ENCODE measurements at places on chromosomes 3 and 15.

- no peak for DNase-seq
These were observed 176.3 kb upstream of the ROPN1 start for GRCh38 chr3:124168271-124168670.

DNA sequence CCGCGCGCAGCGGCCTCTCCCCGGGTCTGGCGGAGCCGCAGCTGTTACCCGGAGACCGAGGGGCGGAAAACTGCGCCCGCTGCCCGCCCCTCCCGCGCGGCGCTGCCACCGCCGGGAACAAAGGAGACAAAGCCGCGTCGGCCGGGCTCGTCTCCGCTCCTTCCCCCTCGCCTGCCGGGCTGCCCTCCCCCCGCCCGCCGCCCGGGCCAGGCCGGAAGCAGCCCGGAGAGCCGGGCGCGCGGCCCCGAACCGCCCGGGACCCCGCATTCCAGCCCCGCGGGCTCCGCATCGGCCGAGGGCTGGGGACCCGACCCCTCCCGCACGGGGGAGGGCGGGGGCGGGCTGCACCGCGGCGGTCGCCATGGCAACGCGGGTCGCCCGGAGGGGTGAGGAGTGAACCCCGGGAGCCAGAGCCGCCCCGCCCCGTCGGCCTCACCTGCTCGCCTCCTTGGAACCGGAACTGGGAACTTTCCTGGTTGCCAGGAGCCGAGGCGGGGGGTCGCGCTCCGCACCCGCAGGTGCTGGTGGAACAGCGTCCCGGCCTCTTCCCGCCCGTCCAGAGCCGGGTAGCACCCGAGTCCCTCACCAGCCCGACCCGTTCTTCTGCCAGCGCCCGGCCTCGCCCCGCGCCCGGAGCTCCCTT lies 448 bp downstream of the PLXNB1 start:
- DNase-seq, result peak; percentile 33

DNA sequence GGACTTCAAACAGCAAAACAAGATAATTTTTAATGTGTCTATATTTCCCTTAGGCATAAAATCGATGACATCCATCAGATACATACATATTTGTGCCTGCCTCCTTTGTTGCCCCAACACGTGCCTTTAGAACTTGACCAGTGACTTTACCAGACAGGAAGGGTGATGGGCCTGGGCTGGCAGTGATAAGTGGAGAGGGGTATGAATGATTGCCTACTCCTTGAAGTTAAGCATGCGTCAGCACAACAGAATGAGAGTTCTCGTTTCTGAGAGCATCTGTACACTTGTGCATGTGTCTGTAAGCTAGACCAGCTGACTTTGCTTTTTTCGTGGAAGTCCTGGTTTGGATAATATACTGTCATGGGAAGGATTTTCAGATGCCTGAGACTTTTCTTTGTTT lies 54.9 kb upstream of the COL6A6 start:
- no peak for DNase-seq

DNA sequence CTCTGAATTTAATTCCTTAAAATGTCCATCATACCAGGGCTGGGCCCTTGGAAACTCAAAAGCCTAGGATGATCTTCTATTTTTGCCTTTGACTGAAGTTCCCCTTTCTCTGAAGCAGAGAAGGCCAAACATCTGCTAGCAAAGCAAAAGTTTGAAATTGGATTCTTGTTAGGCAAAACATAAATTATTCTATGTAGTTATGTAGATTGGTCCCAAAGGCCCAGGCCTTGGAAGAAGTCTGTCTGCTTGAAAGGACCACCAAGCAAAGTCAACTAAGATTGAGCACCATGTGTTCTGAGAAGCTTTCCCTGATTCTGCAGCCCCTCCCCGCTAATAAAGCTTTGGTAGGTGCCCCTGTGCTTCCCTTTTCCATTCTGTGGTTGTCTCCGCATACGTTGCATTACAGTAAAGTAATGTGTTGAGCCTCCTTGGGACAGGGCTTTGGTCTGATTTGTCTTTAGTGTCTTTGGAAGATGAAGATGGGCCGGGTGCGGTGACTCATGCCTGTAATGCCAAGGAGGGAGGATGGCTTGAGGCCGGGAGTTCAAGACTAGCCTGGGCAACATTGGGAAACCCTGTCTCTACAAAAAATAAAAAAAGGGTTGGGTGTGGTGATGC lies 56.4 kb downstream of the RPL39L start:
- DNase-seq, result no peak

DNA sequence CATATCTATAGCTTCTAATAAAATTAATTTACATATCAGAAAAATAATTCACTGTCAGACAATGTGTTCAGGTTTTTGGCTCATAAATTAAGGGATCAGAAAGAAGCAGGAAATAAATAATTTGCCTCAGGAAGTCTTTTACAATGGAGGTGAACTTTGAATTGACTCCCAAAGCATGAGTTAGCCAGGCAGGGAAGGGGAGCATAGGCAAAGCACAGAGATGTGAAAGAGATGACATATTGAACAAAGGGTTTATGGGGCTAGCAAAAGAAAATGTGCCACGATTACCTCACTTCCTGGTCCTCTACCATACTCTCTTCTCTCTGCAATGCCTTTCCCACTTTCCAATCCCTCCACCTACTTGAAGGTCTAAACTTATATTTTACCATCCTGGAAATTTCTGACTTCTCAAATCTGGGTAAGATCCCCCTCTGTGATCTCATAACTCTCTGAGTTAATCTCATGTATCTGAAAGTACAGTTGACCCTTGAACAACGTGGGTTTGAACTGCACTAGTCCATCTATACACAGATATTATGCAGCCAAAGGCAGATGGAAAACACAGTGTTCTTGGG lies 4.1 kb upstream of the HEXA start:
- no peak for DNase-seq

DNA sequence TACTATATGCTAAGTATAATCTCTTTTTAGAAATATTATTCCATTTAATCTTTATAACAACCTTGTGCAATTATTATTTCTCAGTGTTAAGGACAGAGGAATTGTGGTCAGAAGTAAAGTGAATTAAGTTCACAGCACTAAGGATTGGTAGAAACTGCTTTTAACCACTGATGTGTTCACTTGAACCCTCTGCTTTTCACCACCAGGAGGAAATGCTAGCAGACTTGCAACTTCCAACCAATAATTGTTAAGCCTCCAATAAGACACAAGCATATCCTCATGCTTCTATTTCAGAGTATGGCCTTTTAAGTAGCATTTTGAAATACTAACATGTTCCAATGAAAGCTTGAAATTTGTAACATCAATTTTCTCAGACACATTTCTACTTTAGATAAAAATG lies 527.4 kb downstream of the SI start:
- peak; percentile 8 for DNase-seq

- no peak for DNase-seq
These were observed 606.6 kb downstream of the RBMS3 start for GRCh38 chr3:29887451-29887850.

- DNase-seq, result peak; percentile 35
These were observed 72.3 kb downstream of the SLC12A8 start for GRCh38 chr3:125140011-125140817.

DNA sequence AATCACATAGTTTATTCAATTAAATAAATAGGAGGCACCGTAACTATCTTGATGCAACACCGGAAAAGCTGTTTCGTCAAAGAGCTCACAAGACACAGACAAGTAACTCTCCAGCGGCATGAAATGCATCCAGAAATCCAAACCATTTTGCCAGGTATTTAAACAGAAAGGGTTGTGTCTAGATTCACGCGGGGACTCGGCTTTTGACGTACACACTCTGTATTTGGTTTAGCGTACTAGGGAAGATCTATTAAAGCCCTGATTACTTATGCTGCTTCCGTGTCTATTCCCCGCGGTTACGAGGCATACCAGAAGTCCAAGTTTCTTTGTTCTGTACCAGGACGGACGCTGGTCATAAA lies 718 bp downstream of the BNIP2 start:
- DNase-seq, result peak; percentile 80

GRCh38 chr3:51559411-51559888 lies 20.9 kb downstream of the RAD54L2 start:
- DNase-seq, result peak; percentile 82

GRCh38 chr3:30282154-30282696 lies 324.2 kb upstream of the TGFBR2 start:
- DNase-seq, result peak; percentile 59

GRCh38 chr3:58474348-58474911 lies 17.5 kb upstream of the KCTD6 start:
- no peak for DNase-seq

DNA sequence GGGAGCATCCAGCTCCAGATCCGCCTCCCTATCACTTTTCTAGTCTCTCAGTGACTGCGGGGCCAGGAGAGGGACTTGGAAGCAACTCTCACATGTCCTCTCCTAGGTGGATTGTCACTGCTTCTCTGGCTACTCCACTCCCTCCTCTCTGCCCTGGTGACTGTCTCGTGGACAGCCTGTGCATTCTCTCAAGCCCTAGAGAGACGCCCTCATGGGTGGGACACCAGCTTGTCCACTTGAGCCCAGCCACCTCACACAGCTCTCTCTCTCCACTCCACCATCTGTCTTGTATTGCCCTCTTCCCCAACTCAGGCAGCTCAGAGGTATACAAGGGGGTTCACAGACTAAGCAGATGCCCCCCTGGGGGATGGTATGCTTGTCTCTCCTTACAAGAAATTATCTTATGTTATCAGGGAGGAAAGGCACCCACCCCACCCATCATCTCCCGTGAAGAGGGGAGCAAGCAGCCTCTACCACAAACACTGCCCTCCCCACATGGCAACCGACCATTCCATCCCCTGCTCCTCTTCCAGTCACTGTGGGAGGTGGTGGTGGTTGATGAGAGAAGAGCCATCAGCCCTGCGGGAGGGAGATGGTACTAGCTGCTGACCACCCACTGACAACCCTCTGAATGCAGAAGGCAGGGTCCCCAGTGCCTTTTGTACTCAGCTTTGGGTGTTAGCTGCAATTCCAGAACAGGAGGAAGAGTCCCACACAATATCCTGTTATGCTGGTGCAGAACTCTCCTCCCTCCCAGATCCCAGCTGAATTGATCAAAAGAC lies 15.5 kb upstream of the LOXL1 start:
- no peak for DNase-seq

DNA sequence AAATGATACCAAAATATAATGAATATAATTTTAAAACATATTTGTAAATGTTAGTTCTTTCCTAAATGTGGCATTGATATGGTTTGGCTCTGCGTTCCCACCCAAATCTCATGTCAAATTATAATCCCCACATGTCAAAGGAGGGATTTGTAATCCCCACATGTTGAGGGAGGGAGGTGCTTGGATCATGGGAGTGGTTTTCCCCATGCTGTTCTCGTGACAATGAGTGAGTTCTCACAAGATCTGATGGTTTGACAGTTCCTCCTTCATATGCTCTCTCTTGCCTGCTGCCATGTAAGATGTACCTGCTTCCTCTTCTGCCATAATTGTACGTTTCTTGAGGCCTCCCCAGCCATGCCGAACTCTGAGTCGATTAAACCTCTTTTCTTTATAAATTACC lies 12.0 kb downstream of the CGGBP1 start:
- no peak for DNase-seq

GRCh38 chr3:149738876-149739275 lies 13.4 kb downstream of the COMMD2 start:
- no peak for DNase-seq
